ENCODE measurements at places on chromosomes 7 and 10.

DNA sequence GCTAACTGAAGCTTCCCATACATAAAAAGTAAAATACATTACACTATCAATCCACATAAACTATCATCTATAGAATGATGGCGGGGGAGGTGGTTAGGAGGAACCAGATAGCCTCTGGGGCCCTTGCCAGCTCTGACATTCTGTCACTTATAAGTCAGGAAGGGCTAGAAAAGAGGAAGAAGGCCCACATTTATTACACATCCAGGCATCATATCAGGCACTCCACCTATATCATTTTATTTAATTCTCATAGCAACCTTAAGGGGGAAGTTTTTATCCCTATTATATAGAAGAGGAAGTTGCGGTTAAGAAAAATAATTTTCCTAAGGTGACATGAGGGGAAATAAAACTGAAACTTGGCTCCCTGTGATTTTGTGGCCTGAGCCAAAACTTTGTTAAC is 29.9 kb downstream of the HEPACAM2 start:
- no peak for DNase-seq

GRCh38 chr7:81449105-81449504 is 320.7 kb downstream of the HGF start:
- no peak for DNase-seq

DNA sequence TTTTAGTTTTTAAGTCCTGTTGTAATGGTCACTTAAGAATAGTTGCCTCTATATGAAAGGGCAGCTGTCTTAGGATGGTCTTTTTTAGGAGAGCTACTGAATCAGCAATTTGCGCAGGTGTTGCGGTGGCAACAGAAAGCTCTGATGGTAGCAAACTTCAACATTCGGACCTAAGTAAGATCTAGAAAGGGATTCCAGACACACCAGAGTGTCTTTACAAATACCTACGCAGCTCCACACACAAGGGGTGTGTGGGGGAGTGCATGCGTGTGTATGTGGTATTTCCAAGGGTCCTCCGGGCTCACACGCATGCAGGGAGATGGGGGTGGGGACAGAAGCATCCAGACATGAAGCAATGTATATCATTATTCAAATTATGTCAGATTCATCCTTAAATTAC is 438.6 kb upstream of the MGMT start:
- no peak for DNase-seq

GRCh38 chr7:43585562-43585961 is 2.7 kb downstream of the STK17A start:
- no peak for DNase-seq

GRCh38 chr10:7551950-7552716 is 114.6 kb downstream of the ITIH5 start:
- no peak for DNase-seq

DNA sequence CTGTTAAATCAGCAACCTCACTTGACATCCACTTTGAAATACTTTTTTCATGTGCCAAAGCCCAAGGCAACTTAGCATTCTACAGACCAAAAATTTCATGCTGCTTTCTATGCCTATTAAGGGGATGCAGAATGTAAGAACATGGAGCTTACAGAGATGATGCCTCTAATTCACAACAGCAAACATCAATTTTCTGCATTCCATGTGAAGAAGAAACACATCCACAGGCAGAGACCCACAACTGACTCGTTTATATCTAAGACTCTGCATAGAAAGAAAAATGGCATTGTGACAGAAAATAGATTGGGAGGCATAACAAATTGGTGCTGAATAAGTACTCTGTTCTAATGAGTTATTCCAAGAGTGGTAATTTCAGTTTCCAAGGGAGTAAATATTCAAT is 107.6 kb downstream of the SGMS1 start:
- DNase-seq, result no peak

GRCh38 chr7:7772397-7772821 is 54.0 kb upstream of the RPA3 start:
- peak; percentile 61 for DNase-seq

- peak; percentile 37 for DNase-seq
Measured at GRCh38 chr10:110460111-110460809, 37.4 kb upstream of the DUSP5 start.

DNA sequence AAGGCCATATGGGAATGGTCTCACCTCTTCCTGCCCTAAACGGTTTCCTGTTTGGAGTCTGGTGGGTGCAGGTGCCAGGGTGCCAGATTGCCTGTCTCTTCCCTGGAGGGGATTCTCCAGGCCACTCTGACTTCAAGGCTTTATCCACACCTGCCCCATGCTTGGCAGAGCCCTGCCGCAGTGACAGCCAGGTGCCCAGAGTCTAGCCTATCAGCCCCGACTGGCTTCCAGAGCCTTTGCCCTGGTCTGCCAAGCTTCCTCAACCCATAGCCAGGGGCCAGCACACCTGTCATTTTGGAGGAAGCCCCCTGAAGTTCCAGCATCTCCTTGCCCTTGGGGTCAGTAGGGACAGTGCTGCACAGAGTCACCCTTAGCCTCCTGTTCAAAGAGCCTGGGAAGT is 21.6 kb downstream of the TBATA start:
- no peak for DNase-seq

DNA sequence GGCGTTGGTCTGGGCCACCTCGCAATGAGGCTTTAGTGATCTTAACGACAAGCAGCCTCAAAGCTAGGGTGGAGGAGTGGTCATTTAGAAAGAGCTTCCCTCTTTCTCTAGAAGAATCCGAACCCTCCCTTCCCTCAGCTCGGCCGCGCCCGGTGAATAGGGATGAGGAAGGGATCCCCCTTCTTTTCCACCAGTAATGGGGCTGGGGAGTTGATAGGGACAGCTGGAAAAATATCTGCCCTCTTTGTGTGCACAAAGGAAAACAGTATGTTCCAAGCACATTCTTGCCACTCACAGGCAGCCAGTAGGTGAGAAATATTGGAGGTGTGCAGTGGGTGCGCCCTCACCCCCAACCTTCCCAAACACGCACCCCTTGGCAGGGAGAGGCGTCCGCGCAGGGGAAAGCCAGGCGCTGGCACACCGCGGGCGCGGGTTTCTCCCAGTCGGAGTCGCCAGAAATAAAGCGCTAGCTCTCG is 6.5 kb downstream of the DLX5 start:
- no peak for DNase-seq

DNA sequence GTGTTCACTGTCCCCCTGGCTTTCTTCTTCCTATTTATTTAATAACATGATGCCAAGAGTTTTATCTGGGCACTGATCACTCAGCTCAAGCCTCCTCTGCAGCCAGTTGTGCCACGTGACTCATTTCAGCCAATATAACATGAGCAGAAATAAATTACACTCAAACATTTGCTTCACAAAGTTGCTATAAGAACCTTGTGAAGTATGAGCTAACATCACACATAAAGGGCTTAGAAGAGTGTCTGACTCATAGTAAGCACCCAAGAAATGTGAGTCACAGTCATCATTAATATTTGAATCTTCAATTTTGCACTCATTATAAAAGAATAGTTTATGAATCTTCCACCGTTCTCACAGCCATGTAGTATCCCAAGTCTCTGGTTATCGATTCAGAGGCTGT is 414.6 kb upstream of the NPVF start:
- no peak for DNase-seq

- no peak for DNase-seq
Measured at GRCh38 chr10:89785095-89785494, 83.7 kb downstream of the KIF20B start.

DNA sequence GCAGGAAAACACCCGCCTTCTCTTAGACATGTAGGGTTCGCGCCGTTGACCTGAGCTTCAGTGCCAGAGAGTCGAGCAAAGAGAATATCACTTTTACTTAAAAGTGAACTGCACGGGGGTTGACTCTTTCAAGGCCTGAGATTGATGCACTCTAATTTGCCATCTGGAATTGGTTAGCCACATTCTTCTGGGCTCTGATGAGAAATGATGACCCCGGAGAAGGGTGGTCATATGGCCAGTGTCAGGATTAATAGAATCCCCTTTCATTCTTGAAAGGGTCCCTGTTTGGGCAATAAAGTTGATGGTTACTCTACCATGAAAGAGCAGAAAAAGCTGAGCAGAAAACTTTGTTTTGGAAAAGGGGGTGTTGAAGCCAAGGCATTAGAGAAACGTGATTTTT is 31.2 kb downstream of the GRK5 start:
- no peak for DNase-seq

DNA sequence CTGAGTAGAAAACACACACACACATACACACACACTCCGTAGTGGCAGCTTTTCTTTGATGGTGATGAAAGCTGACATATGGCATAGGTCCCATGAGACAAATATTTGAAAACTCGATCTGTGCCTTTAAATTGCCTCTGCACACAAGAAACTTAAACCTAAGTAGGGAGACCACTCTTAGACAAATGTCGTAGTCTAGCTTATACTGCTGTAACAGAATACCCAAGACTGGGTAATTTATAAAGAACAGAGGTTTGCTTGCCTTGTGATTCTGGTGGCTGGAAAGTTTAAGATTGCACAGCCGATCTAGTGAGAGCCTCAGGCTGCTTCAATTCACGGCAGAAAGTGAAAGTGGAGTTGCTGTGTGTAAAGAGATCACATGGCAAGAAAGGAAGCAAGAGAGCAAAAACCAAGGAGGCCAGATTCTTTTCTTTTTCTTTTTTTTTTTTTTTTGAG is 489.4 kb upstream of the SORCS1 start:
- DNase-seq, result peak; percentile 78

DNA sequence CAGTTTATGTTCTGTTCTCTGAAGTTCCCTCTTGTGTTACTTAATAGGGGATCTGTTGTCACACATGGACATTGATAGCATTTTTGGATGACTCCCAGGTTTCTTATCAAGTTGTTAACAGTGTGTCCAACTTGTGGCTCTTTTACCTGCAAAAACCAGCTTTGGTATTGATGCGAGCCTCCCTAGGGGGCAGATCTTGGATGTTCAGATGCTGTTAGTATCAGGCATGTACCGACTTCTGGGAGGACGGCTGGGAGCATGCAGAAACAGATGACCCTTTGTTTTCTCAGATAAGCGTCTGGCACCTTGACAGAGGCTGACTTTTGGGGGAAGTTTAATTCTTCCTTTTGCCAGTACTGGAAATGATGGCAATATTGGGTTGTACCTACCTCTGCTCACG is 2.2 kb downstream of the PLPP4 start:
- no peak for DNase-seq

- no peak for DNase-seq
Measured at GRCh38 chr7:927031-927671, 27.3 kb downstream of the ADAP1 start.

Measured in NCI-H2171 (cell line).